CD4-positive, alpha-beta memory T cell (primary cell): ENCODE measurements at places on chromosomes 3 and 15. TPM values are rescaled to one million over a fixed set of nuclear protein-coding genes. Genes with fewer than 3 reads are reported as not detected.

Gene HCLS1
- 336 TPM for total RNA-seq

DNA sequence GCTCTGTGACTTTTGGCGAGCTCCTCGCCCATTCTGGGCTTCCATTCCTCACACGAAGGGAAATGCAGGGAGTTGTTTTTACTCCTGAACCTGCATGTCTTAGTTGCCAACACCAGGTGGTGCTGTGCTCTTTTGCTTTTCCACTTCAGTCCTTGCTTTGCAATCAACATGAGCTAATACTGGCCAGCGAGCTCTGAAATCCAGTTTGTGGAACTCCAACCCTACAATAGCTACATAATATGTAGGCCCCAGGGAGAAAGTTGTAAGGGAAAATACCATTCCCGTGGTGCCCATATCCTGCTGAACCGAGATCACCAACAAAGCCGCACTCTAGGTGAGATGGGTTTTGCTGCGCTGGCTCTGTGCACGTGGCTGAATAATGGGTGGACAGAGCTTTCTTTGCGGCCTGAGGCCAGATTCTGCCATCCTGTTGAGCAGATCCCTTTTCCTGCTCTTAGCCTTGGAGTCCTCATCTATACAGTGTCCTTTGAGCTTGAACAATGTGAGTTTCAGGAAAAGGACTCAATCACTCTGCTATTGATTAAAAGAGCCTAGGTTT, 25.0 kb downstream of the LSM3 start:
- DNase-seq, result peak; percentile 31

DNA sequence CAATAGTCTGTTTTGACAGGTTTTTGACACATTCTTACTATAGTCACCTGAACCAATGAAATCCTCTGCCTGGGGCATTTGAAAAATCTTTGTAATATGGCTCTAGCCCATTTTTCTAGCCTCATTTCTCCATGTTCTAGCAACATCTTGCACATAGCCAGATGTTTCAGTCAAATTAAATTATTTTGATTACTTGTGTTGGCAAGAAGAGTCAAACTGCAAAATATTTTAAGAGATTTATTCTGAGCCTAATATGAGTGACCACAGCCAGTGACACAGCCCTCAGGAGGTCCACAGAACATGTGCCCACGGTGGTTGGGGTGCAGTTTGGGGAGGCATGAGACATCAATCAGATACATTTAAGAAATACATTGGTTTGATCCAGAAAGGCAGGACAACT, 6.9 kb downstream of the IFT122 start:
- no peak for DNase-seq

DNA sequence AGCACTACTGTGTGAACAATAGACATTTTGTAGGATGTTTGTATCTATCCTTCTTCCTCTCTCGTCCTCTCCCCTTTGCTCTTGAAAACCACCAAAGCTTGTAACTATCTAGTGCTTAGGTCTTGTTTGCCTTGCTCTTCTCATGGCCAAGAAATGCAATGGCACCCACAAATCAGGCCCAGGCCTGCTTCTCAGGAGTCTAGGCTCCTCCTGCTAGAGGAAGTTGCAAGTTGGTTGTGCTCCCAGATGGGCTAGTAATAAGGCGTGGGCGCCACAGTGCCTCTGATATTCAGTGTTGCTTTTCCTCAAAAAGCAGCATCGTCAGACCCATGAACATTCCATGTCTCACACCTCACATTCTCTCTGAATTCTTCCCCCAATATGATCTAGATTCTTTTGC, 28.7 kb downstream of the ZNF385D start:
- no peak for DNase-seq

Gene THBS1
- 4.0 TPM for total RNA-seq

Gene IL16
- 392 TPM for total RNA-seq

Gene C3orf85
- not detected for total RNA-seq

Gene SOX14
- not detected for total RNA-seq

DNA sequence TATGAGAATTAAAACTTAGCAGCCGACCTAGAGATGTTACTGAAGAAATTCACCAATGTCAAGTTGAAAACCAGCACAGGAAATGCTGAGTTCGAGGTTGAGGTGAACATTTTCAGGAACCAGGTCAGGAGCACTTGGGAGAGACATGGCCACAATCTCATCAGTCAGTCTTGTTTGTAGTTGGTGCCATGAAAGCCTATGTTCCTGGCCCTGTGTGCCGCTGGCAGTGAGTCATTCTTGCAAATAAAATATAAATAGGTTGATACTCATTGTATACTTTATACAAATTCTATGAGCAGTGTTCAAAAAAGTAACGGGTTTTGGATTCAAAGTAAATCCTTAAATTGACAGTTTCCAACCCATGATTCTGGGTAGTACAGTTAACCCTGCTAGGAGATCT, 1.5 kb upstream of the FSIP1 start:
- DNase-seq, result no peak

Gene EBLN2
- total RNA-seq, result 10.2 TPM

DNA sequence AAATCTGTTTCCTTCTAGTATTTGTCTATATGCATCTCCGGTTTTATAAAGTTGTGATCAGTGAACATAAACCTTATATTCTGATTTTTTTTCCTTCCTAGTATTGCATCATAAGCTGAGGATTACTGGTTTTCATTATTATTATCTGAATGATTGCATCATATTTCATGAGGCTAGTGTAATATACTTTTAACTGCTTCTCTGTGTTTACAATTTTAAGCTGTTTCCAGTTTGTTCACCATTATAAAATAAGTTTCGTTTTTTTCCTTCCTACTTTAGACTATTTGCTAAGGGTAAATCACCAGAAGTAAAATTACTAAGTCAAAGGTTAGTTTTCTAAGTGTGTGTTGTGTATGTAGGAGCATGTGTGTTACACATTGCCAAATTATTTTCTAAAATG, 20.2 kb downstream of the SEMA6D start:
- DNase-seq, result no peak
